ENCODE measurements at places on chromosomes 12 and 14.

GRCh38 chr14:53850714-53851296 lies 105.8 kb downstream of the BMP4 start:
- DNase-seq: no peak

GRCh38 chr12:124553862-124554428 lies 13.5 kb downstream of the NCOR2 start:
- no peak for DNase-seq

GRCh38 chr12:91774434-91774921 lies 371.2 kb downstream of the BTG1 start:
- no peak for DNase-seq

DNA sequence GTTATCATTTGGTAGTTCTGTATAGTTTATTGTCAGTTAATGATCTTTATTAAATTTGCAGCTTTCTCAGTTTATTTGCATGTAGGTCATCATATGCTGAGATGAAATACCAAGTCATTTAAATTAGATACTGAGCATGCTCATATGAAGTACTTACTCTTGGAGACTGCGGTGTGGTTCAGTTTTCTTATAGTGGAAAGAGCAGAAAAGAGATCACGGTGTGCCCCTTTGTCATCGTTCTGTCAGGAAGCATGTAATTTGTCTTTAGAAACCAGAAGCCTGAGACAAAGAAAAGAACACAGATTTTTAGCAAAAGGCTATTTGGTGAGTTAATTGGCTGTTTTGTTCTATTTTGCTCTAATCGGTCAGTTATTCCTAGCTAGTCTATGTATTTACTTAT lies 75.6 kb downstream of the PLEKHA5 start:
- no peak for DNase-seq

- DNase-seq: peak; percentile 75
Observed at GRCh38 chr14:77761205-77761931, 412 bp upstream of the SNW1 start.

GRCh38 chr14:21486640-21487087 lies 9.7 kb downstream of the TOX4 start:
- DNase-seq: peak; percentile 47

Measured in AG09309 (cell line).